ENCODE measurements at places on chromosomes 2 and 18.

- DNase-seq, result no peak
These were observed 162.3 kb upstream of the TMEM200C start for GRCh38 chr18:6057604-6058003.

DNA sequence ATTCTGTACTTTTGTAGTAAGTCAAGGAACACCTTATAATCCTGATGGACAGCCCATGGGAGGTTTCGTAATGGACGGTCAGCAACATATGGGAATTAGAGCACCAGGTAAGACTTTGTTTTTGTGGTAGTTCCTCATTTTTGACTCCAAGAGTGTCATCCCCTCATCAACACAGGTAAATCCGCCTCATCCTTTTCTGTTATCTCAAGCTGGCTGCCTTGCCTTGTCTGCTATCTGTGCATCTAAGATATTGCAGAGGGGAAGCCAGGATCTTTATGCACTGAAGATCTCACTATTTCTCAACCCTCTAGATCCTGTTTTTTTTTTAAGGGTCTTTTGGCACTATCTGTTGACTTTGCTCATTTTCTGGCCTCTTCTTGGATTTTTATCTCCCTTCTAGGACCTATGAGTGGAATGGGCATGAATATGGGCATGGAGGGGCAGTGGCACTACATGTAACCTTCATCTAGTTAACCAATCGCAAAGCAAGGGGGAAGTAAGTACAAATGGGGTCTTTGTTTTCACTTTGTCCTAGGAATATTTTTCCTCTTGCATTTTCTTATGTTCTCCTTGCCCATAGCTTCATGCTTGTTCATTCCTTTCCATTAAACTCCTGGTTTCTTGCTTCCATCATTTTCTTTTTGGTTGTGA lies 133.8 kb downstream of the MEIS1 start:
- no peak for DNase-seq

GRCh38 chr18:40911582-40912254 lies 1043.3 kb upstream of the PIK3C3 start:
- DNase-seq, result no peak

DNA sequence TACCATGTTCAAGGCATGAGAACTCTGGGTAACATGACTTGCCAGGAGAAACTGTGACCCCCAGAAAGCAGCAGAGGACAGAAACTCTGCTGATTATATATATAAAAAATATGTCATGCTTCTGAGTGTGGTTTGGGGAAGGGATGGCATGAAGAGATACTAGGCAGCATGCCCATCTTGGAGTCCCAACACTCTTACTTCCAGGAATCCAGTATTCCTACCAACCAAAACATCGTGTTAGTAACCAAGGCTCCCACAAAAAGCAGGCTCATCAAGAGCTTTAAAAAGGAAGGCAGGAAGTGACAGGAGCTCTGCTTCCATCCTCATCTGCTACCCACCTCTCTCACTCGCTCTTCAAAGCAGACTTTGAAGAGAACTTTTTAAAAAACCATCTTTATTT lies 31.6 kb upstream of the TWIST2 start:
- DNase-seq, result no peak

DNA sequence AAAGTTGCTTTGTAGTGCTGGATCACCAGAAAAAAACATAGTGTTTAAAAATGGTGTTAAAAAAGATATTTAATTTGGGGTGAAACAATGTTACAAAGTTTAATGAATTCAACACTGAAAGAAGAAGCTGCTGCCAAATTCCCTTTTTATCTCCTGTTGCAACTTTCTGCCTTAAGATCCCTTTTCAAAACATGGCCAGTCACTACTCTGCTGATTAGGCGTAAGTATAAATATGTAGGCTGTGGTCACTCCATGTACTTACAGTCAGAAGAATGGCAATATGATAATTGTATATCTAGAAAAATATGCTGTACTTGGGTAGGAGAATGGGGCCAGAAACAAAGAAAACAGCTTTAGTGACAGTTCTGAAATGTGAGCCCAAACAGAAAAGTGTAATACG lies 123.5 kb upstream of the ZBTB14 start:
- no peak for DNase-seq

- no peak for DNase-seq
These were observed 326.7 kb downstream of the SUCLG1 start for GRCh38 chr2:84132370-84132769.

GRCh38 chr18:71798986-71799673 lies 745.0 kb downstream of the CBLN2 start:
- no peak for DNase-seq

DNA sequence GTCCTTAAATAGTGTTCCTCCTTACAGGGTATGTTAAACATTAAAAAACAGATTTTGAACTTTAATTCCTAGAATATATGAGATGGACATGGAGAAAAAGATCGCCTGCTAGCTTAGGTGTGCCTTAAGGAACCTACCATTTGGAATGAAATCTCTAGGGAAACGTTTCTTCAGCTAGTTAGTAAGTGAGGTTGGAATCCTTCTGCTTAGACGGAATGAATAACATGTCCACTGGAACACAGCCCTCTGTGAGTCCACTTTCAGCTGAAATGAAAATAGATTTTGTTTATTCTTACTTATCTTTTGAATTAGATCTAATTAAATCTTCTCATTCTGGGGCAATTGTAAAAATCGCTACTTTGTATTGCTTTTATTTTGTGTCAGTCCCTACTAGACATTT lies 28.4 kb downstream of the NAB1 start:
- DNase-seq, result no peak

GRCh38 chr2:99854236-99854852 lies 288.0 kb downstream of the AFF3 start:
- DNase-seq, result peak; percentile 63

GRCh38 chr18:1648712-1649111 lies 744.0 kb downstream of the ADCYAP1 start:
- no peak for DNase-seq

DNA sequence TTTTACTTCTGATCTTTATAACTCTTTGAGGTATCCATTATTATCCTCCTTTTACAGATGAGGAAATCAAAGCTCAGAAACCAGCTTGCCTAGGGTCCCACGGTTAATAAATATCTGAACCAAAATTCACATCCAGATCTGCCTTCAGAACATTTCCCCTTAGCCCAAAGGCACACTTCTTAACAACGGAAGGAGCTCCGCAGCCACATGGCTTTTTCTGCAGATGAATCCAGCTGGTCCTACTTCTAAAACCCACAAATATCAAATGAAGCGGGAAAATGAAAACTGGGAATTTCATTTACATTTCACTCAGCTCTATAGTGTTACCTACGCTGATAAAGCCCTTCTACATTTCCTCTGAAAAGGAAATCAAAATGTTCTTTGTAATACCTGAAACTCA lies 357.0 kb upstream of the ID2 start:
- DNase-seq, result no peak

GRCh38 chr2:116467243-116467642 lies 1347.2 kb upstream of the DDX18 start:
- DNase-seq, result no peak

GRCh38 chr18:35458677-35459441 lies 38.9 kb downstream of the INO80C start:
- peak; percentile 94 for DNase-seq

GRCh38 chr2:28423856-28424605 lies 31.4 kb downstream of the FOSL2 start:
- DNase-seq, result no peak

- DNase-seq, result no peak
These were observed 1206.0 kb upstream of the ZEB2 start for GRCh38 chr2:145725876-145726275.

DNA sequence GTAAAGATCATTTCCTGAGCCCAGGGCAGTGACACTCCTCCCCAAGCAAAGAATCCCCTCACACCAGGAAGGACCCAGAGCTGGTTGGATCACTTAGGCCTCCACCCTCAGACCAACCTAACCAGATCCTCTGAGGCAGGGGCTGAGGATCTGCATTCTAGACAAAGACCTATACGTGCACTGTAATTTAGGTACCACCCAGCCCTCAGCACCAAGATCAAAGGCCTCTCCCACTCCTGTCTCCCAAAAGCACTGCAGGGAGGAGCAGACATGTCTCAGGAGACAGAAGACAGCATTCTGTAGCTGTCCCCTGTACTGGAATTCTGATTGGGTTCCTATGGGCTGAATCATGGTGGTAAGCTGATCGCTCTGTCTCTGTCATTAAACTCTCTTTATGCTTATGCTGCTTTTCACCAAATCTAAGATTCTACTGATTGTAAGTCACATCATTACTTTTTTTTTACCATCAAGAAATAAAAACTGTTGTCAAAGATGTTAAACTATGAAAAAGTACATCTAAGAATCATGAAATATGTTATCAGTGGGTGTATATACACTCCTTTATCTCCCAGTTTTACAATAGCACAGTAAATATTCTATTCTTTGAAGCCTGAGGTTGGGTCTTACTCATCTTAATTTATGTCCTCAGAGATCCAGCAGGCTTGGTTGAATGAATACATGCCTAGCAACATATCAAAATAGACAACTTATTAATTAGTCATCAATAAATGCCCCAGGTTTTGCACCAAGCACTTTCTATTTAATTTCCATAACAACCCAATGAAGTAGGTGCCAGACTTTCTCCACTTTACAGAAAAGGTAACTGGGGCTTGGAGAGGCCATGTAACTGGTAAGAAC lies 28.3 kb downstream of the MCFD2 start:
- no peak for DNase-seq

GRCh38 chr18:76430636-76431035 lies 64.4 kb downstream of the ZNF516 start:
- no peak for DNase-seq

- no peak for DNase-seq
These were observed 12.6 kb downstream of the RUFY4 start for GRCh38 chr2:218081695-218082094.

GRCh38 chr2:95700519-95700918 lies 108.7 kb downstream of the TRIM43 start:
- DNase-seq, result no peak

- DNase-seq, result no peak
These were observed 183.0 kb downstream of the MREG start for GRCh38 chr2:215830304-215830703.

GRCh38 chr2:157269922-157270321 lies 12.4 kb downstream of the GALNT5 start:
- DNase-seq, result no peak

GRCh38 chr2:35688309-35688708 lies 667.3 kb upstream of the CRIM1 start:
- no peak for DNase-seq

GRCh38 chr18:37435150-37435867 lies 130.3 kb downstream of the CELF4 start:
- DNase-seq, result no peak

DNA sequence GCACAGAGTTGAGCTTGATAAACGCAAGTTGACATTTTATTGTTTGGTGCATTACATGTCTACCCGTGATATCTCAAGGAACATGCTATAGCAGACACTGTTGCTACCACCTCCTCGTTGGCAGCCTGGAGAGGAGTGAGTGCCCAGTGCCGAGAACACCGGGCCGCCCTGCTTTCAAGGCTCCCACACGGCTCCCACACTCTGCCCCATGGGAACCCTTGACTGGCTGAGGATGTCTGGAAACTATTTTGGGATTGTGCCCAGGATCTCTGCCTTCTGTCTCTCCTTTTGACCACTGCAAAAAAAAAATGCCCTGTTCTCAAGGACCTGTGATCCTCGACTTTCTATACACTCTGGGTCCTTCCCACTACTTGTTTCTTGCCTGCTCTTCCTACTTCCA lies 21.1 kb downstream of the TET3 start:
- DNase-seq, result no peak

- no peak for DNase-seq
These were observed 84.9 kb downstream of the DYSF start for GRCh38 chr2:71538241-71538640.

- no peak for DNase-seq
These were observed 35.3 kb upstream of the ANKRD44 start for GRCh38 chr2:197345846-197346370.

DNA sequence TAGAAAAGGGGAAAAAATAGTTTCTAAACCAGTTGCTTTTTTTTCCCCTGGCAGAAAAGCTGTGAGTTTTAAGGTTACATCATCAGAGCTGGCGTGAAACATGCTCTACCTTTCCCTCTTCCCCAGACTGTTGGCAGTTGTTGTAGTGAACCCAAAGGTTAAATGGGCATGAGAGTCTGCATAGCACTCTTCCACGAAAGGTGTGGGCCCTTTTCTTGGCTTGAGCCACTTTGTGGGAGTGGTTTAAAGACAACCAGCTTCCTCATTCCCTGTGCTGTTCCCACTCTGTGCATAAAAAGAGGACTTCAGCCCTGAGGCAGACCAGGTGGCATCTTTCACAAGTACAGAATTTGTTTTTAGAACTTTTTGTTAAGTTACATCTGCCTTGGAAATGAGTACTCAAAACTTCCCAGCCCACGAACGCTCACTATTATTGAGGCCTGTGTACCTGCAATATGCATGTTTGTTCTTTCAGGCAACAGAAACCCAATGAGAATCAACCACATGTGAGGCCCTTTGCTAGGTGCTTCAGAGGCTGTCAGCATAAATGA lies 243.8 kb downstream of the BABAM2 start:
- DNase-seq, result no peak

GRCh38 chr2:176772816-176773215 lies 439.8 kb upstream of the HNRNPA3 start:
- no peak for DNase-seq

DNA sequence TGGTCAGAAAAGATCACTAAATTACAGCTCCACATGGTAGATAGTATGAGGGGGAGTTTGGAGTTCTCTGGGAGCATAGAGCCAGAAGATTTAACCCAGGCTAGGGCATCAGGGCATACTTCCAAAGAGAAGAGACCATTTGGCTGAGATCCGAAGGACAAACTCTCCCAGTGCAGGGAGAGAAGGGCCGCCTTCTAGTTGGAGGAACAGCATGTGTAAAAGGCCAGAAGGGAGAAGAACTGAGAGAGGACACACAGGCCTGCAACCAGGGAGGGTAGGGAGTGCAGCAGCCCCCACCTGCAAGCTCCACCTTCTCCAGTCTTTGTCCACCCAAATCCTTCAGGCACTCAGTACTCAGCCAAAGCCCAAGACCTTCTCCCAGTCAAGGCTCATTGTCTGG lies 182.0 kb downstream of the GFPT1 start:
- DNase-seq, result no peak

GRCh38 chr2:88765154-88765888 lies 73.8 kb downstream of the RPIA start:
- DNase-seq, result peak; percentile 76

DNA sequence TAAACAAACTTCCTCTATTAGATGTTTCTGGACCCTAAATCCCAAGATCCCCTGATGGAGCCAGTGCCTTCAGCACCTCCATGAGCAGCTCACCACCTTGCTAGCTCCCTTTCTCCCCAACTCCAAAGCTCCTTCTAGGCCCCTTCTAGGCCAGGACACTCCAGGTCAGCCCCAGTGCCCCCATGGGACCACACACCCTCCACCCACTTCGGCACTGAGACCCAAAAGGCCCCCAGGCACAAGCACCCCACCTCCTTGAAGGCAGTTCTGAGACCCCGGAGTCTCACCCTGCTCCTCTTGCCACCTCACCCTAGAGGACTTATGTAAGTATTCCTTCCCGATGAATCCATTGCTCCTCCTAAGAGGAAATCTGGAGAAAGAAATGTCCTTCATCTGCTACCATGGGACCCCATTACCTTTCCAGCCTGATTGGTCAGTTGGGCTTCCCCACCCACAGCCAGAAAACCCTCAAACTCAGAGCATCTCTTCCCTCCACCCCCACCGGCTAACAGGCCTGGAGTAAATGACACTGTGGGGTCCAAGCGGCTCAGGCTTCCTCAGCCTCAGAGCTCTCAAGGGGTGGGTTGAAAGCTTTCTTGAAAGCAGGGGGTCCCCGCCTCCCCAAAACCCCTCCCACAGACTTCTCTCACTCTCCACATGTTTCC lies 9.8 kb upstream of the ARMC9 start:
- DNase-seq, result no peak

All from mesendoderm (in vitro differentiated cells).